Glutamatergic neuron (in vitro differentiated cells): ENCODE measurements at places on chromosomes 7 and 10. TPM values are rescaled to one million over a fixed set of nuclear protein-coding genes. Genes with fewer than 3 reads are reported as not detected.
A peak's percentile ranks its signal among the peaks of the same experiment; 100 is the strongest.

DNA sequence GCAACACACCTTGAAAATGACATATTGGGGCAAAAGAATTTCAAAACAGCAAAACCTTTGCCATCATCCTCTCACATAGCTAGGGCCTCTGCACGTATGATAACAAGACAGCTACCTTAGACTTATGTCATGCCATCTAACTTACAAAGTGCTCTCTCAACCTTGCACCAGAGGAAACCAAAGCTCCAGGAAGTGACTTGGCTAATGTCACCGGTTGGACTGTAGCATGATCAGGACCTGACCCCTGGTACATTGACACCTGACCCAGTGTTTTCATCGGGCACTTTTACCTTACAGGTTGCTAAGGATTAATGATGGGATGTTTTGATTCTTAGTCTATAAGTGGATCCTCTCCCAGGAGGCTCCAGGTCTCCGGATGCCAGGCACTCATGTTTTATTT, 529.8 kb upstream of the GALNT17 start:
- no peak for DNase-seq

DNA sequence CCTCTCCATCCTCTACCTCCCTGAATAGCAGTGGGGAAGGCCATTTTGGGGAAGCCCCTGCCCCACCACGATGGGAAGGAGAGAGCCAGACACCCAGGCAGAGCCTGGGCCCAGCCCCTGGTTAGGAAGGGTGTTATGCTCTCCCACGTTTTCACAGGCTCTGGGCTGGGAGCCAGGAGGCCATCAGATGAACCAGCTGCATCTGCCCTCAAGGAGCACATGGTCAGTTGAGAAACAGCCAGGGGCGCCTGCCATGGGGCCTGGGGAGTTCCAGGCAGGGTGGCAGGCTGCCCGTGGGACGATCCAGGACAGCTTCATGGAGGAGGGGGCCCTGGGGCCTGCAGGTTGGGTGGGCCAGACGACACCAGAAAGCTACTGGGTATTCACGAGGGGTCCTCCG, 47.5 kb downstream of the CAMK2B start:
- peak; percentile 14 for DNase-seq

GRCh38 chr10:99451981-99452380, 21.6 kb upstream of the GOT1 start:
- DNase-seq = no peak

GRCh38 chr7:138738551-138739335, 37.6 kb upstream of the SVOPL start:
- DNase-seq = peak; percentile 89

DNA sequence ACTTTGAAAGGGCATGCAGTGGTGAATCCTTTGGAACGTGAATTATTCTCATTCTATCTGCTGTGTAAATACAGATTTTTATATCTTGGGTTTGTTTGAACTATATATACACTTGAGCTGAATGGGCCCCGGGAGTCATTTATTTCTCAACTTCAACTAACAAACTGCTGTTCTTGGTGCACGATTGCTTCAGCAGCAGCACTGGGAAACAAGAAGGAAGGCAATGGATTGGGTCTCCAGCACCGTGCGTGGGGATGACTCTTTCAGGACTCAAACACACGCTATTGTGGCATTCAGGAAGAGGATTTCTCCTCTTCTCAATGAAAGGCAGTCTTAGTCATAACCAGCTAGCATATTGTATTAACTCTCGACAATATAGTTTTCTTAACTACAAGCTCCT, 226.0 kb upstream of the NFE2L3 start:
- no peak for DNase-seq

GRCh38 chr10:97261183-97261582, 31.3 kb downstream of the ARHGAP19 start:
- DNase-seq = no peak

- no peak for DNase-seq
These were observed 347.2 kb upstream of the KCND2 start for GRCh38 chr7:119925581-119926289.

GRCh38 chr7:148987751-148988512, 40.4 kb downstream of the PDIA4 start:
- DNase-seq = no peak

DNA sequence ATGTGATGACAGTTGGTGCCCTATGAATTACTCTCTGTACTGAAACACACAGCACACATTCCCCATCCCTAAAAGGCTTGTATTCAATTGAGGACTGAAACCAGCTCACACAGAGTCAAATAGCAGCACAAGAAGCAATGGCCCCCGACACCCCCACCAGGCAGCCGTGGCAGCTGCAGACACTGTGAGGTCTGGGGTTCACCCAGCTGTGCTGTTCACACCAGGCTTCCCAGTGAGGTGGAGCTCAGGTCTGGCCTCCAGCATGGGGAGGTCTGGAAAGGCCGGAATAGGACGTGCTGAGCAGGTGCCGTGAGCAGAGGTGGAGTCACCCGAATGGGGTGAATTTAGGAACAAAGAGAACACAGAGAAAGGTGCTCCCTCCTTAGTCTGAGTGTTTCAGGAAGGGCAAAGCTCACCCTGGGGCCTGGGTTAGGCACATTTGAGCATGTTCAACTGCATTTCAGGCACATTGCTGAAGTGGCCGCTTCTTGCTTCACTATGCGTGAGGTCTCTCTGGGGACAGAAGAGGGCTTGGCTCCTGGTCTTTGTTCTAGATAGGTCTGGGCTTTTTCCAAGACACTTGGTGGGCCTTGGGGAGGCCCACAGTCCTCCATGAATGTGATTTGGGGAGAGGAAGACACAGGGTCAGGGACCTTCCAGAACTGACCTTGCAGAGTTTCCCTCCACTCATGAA, 41.1 kb downstream of the C10orf120 start:
- DNase-seq = no peak

DNA sequence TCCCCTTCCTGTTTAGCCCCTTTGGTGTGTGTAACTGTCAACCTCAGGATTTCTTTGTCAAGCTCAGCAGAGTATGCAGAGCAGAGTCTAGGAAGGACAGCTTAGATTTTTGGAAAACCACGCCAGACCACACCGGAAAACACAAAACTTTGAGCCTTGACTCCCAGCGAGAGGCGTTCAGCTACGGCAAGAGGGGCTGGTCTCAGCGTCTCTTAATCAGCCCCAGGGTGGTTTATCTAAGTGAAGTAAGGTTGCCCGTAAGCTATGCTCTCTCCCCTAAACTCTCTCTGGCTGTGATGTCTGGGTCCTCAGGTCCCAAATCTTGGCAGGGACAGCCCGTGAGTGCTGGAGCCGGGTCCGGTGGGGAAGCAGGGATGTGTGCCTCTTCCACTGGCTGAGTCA, 230.9 kb downstream of the KLF6 start:
- no peak for DNase-seq

DNA sequence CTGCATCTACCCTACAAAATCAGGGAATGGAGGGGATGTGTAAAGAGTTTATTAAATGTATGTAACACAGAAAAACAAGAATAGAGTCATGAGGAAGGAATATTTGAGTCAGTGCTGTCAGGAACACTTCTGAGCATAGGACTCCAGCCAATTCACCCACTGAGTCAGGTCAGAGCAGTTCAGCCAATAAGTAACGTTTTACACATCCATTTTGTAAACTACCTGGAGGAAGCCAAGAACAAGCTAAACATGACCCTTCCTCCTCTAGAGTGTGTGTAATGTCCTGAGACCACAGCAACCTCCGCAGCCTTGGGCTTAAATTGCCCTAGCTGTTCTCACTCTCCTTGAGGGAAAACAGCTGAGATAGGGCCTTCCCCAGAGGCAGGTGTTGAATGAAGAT, 691.5 kb upstream of the LRRN3 start:
- DNase-seq = no peak

The MBL2 gene
- not detected for total RNA-seq

The FOXL3 gene
- not detected for total RNA-seq

The SHTN1 gene
- 54.8 TPM for total RNA-seq

The EVX1 gene
- total RNA-seq = 7.1 TPM

The PAXIP1 gene
- 13.8 TPM for total RNA-seq

The UFSP1 gene
- 3.2 TPM for total RNA-seq
